ENCODE measurements at places on chromosomes 11 and 22.

GRCh38 chr11:119709638-119710346, 19.2 kb downstream of the NECTIN1 start:
- no peaks in the 10 kb centered on the region for H3K36me3 ChIP-seq
- H3K4me3 ChIP-seq, result peak overlapping the region; percentile 26
- H3K27me3 ChIP-seq, result peaks cover 33% of the 10 kb centered on the region
- no peak overlapping the region for H3K27ac ChIP-seq
- H3K4me1 ChIP-seq, result peaks cover 6% of the 10 kb centered on the region

DNA sequence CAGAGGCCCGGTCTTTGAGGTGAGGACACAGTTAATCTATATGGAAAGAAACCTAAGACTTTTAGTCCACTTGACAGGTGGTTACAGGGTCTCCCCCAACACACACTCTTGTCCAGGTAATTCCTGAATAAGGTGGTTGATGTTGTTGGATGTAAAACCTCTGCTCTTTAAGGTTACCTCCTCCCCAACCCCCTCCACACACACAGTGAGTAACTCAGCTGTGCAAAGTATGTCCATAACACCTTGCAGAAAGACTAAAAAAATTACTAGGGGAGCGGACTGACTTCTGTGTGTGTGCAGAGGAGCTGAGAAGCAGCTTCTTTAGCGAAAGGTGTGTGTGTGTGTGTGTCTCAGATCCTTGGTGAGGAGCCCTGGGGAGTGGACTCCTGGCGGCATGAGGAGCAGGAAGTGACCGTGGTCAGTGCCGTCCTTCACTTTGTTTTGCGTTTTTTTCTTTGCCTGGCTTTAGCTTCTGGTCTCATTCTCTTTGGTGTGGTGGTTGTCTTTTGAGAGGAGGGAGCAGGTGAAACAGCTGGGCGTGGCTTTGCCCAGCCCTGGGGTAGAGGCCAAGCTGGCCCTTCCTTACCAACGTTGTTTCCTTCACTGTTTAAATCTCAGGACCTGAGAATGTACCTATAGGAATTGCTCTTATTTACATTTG, 1.7 kb downstream of the ZBED4 start:
- DNase-seq, result no peak
- H3K4me3 ChIP-seq, result peak overlapping the region; percentile 96
- H3K4me1 ChIP-seq, result peaks cover 45% of the 10 kb centered on the region
- peaks cover 13% of the 10 kb centered on the region for H3K27me3 ChIP-seq
- H3K27ac ChIP-seq, result peak overlapping the region; percentile 25

GRCh38 chr22:46262449-46263215, 511 bp downstream of the PKDREJ start:
- no peak overlapping the region for H3K4me3 ChIP-seq
- H3K27ac ChIP-seq, result no peak overlapping the region
- H3K4me1 ChIP-seq, result peaks cover 6% of the 10 kb centered on the region
- no peaks in the 10 kb centered on the region for H3K36me3 ChIP-seq
- DNase-seq, result peak; percentile 57

DNA sequence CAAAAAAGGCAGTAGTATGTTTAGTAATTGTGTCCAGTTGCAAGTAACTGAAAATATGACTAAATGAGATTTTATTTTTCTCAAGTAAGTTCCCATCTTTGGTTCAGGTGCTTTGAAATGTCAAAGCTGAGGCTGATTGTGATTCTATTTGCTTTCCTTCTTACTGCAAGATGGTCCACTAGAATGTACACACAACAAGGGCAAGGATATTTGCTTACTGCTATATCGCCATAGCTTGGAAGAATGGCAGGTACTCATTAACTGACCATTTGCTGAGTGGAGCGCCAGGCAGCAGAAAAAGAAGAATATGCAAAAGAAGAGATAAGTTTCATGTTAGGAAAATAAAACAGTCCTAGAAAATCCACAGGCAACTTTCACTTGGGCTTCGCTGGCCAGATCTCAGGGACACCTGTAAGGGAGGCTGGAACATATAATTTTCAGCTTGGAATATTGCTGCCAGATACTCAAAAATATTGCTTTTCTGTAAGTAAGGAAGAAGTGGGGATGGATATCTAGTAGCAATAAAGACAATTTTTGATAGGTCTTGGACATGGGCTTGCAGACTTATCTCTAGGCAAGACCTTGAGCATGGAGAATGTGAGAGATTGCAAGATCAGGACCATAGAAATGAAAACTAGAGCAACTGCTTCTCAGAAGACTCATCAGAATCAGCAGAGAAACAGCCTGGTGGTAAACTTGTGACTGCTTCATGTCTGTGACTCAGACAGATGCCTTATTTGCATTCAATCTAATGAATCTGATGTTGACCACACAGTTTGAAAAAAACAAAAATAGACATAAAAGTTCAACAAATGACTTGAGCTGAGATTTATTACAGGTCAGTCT, 44.8 kb upstream of the OR9Q1 start:
- DNase-seq, result no peak
- no peak overlapping the region for H3K4me3 ChIP-seq
- no peaks in the 10 kb centered on the region for H3K4me1 ChIP-seq
- no peak overlapping the region for H3K27ac ChIP-seq
- H3K36me3 ChIP-seq, result no peaks in the 10 kb centered on the region
- H3K27me3 ChIP-seq, result peaks cover 7% of the 10 kb centered on the region

DNA sequence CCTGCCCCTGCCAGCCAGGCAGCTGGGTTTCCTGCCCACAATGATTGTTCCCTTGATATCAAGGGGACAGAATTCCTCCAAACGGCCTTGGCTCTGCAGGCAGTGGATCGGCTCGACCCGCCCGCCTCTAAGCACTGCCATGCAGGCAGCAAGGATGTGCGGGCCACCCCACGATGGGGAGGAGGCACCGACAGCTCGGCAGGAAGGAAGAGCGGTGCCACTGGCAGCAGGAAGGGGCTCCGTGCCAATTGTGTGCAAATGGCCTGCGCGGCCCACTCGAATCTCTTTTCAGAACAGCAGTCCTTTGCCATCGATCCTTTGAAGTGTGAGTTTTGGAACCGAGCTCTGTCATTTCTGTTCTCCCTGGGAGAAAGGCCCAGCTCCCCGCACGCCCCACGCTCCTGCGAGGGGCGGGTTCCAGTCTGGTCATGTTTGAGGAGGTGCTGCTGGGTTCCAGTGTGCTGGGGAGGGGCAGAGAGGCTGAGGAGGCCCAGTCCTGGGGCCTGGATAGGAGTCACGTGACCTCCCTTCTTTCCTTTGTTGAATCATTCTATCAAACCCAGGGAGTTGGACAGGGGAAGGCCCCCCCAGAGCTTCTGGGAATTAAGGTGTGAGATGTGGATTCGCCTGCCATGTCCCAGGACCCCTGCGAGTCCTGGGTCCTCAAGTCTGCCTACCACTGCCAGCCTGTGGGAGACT, 406.0 kb downstream of the CTTN start:
- no peak overlapping the region for H3K4me3 ChIP-seq
- H3K27ac ChIP-seq, result no peak overlapping the region
- peaks cover 16% of the 10 kb centered on the region for H3K27me3 ChIP-seq
- H3K36me3 ChIP-seq, result no peaks in the 10 kb centered on the region
- DNase-seq, result no peak
- no peaks in the 10 kb centered on the region for H3K4me1 ChIP-seq

- no peak overlapping the region for H3K27ac ChIP-seq
- H3K27me3 ChIP-seq, result peaks cover 2% of the 10 kb centered on the region
- H3K4me1 ChIP-seq, result no peaks in the 10 kb centered on the region
Observed at GRCh38 chr22:18985780-18986179, 49.7 kb upstream of the PRODH start.

- peaks cover 8% of the 10 kb centered on the region for H3K36me3 ChIP-seq
- no peaks in the 10 kb centered on the region for H3K27me3 ChIP-seq
- no peak overlapping the region for H3K4me3 ChIP-seq
- no peak overlapping the region for H3K27ac ChIP-seq
Observed at GRCh38 chr11:73969091-73969490, 13.6 kb downstream of the UCP2 start.

GRCh38 chr11:60857378-60858232, 1.9 kb upstream of the PTGDR2 start:
- H3K36me3 ChIP-seq, result peaks cover 2% of the 10 kb centered on the region
- peak overlapping the region; percentile 17 for H3K27ac ChIP-seq
- no peak overlapping the region for H3K4me3 ChIP-seq
- no peak for DNase-seq
- H3K27me3 ChIP-seq, result no peaks in the 10 kb centered on the region

Data from activated naive CD8-positive, alpha-beta T cell treated with anti-CD3 and anti-CD28 coated beads, Interleukin-2, amount 50 U/mL, for 24 hours (primary cell).